Osteoblast (primary cell): ENCODE measurements at places on chromosomes 3 and 15.

GRCh38 chr3:464255-464654 is 267.7 kb downstream of the CHL1 start:
- DNase-seq = no peak
- H3K27me3 ChIP-seq = no peaks in the 10 kb centered on the region
- no peak overlapping the region for H3K4me3 ChIP-seq
- no peaks in the 10 kb centered on the region for H3K4me1 ChIP-seq
- no peaks in the 10 kb centered on the region for H3K36me3 ChIP-seq

DNA sequence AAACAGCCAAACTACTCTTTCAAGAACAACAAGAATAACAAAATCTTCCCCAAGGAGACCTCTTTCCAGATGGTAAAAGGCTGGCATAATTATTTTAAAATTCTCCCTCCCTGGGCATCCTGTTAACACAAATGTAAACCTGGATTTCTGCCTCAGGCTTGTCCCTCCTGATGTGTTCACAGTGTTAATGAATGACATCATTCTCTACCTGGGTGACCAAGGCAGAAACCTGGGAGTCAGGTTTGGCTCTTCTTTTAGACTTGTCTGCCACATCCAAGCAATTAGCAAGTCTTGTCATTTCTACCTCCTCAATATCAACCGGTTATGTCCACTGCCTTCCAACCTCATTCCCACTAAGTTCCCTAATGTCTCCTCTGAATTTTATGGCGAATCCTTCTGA is 368.7 kb upstream of the TBL1XR1 start:
- peaks cover 10% of the 10 kb centered on the region for H3K4me1 ChIP-seq
- no peaks in the 10 kb centered on the region for H3K36me3 ChIP-seq
- no peak overlapping the region for H3K4me3 ChIP-seq

DNA sequence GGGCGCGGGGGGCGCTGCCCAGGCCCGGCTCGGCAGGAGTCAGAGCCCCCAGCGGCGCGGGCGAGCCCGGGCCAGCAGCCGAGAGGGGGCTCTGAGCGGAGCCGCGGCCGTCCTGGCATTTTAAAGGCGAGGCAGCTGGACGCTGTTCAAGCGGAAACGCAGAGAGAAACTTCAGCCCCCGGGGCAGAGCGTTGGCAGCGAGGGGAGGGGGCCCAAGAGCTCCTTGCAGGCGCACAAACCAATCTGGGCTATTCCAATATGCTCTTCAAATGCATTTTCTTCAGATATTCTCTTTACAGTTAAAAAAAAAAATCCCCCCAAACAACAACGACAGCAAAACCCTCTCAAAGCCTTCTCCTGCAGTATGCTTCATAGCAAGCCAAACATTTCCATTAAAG is at the start of gene CTXND1:
Gene CTXND1 (minus strand): TSS at position 93 of the 398 bp plus-strand sequence. CDS start 50,264 bp downstream, outside the sequence.
- no peak within 1 kb of the TSS for H3K27ac ChIP-seq
- DNase-seq = no peak
- H3K4me1 ChIP-seq = no peaks in the 10 kb centered on the region

DNA sequence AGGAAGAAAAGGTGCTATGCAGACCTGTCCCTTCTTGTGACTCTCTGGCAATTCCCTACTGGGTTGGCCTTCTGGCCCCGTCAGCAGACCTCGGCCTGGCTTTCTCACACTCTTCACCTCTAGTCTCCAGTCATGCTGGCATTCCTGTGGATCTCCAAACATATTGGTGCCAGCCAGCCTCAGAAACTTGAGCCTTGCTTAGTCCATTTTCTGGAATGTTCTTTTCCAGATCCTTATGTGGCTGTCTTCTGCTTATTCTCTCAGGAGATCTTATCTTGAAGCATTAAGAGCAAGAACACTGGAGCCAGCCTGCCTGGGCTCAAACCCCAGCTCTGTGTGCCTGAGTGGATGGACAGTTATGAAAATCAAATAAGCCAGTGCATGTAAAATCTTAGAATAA is 88.2 kb upstream of the NTRK3 start:
- no peaks in the 10 kb centered on the region for H3K36me3 ChIP-seq
- peaks cover 21% of the 10 kb centered on the region for H3K4me1 ChIP-seq
- no peak overlapping the region for H3K4me3 ChIP-seq
- DNase-seq = no peak

DNA sequence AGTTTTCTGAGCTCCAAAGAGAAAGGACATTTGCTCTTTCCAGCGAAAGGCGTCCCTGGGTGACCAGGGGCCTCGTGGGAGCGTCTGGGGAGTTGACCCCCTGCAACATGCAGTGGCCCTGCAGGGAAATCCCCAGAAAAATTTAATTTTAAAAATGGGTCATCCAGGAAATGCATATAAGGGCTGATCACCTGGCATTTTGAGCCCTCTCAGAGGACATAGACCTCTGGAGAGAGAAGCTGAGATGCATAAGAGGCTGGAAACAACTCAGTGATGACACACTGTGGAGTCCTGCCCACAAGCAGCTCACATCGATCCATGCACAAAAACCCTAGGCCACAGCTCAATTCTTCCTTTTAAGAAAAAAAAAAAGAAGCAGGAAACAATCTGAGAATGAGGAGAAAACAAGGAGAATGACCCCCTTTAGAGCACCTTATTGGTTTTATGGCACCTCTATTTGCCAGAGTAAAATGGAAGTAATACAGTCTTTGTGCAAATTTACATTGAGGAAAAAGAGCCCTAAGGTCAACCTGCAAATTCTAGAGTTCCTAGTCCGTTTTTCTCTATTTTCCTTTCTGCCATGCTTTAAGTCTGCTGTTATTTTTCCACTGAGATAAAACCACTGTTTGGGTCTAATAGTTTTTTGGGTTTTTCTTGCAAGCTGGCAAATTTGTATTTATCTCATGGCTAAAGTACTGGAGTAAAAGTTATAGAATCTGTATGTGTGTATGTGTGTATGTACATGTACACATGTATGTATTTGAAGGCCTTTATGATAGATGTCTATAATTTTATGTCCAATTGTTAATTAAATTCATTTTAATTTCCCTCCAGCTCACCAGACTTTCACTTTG is 6.9 kb upstream of the BDH1 start:
- no peak overlapping the region for H3K27ac ChIP-seq
- no peak for DNase-seq
- H3K36me3 ChIP-seq = no peaks in the 10 kb centered on the region
- H3K4me3 ChIP-seq = no peak overlapping the region
- H3K27me3 ChIP-seq = peaks cover 23% of the 10 kb centered on the region

GRCh38 chr3:88732186-88732585 is 375.2 kb upstream of the EPHA3 start:
- H3K4me3 ChIP-seq = no peak overlapping the region
- DNase-seq = no peak
- no peaks in the 10 kb centered on the region for H3K27me3 ChIP-seq
- H3K4me1 ChIP-seq = no peaks in the 10 kb centered on the region

GRCh38 chr3:143668385-143668784 is 179.9 kb downstream of the SLC9A9 start:
- DNase-seq = no peak
- no peaks in the 10 kb centered on the region for H3K4me1 ChIP-seq
- H3K27me3 ChIP-seq = peaks cover 3% of the 10 kb centered on the region
- no peak overlapping the region for H3K4me3 ChIP-seq
- no peaks in the 10 kb centered on the region for H3K36me3 ChIP-seq

GRCh38 chr3:179603321-179603720 is 1.1 kb downstream of the MRPL47 start:
- H3K4me1 ChIP-seq = peaks cover 16% of the 10 kb centered on the region
- H3K27ac ChIP-seq = peak overlapping the region; percentile 94
- peaks cover 43% of the 10 kb centered on the region for H3K36me3 ChIP-seq
- H3K27me3 ChIP-seq = no peaks in the 10 kb centered on the region
- no peak for DNase-seq

DNA sequence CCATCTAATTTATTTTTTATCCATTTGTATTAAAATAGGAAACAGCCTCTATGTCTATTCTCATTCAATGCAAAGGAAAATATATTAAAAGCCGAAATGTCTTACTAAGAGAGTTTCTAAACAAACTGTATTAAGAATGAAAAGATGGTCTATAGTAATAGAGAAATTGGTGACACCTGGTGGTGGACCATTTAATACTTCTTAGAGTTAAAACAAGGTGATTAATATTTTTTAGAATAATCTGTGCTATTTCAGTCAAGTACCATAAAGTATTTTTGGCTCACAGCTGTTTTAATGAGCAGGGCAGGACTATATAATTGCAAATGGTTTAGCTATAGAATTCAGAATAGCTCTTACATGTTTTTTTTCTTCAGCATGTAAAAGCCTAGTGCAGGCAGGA is 55.7 kb downstream of the SYNPR start:
- no peaks in the 10 kb centered on the region for H3K36me3 ChIP-seq
- DNase-seq = peak; percentile 17
- no peak overlapping the region for H3K4me3 ChIP-seq
- no peak overlapping the region for H3K27ac ChIP-seq
- peaks cover 6% of the 10 kb centered on the region for H3K27me3 ChIP-seq

GRCh38 chr3:50155891-50156290 is 767 bp downstream of the SEMA3F start:
- peaks cover 8% of the 10 kb centered on the region for H3K27me3 ChIP-seq
- peak overlapping the region; percentile 73 for H3K4me3 ChIP-seq
- H3K36me3 ChIP-seq = no peaks in the 10 kb centered on the region
- DNase-seq = no peak

DNA sequence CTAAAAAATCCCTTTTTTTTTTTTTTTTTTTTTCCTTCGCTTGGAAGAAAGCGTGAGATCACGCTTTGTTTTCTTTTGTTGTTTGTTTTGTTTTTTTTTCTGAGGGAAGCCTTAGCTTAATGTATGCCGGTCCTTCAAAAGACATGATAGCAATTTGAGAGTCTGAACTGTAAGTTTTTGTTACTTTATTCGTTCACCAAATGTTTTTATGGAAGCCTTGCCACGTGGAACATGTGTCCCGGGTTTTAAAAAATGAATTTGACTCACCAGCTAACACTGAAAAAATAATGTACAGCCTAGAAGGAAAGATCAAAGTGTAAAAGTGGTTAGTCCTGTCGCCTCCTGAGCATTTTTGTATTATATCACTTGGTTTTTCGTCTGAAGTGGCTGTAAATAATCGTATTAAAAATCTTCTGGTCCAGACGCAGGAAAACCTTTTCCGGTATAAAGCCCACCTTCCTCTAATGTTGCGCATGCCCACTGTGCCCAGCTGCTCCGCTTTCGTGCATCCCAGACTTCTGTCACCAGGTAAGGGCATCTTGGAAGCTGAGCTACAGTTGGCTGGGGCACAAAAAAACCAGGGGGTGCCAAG is 795 bp upstream of the MYNN start:
- no peaks in the 10 kb centered on the region for H3K27me3 ChIP-seq
- H3K4me1 ChIP-seq = peaks cover 12% of the 10 kb centered on the region
- peak; percentile 78 for DNase-seq
- peaks cover 24% of the 10 kb centered on the region for H3K36me3 ChIP-seq
- H3K4me3 ChIP-seq = peak overlapping the region; percentile 100
- peak overlapping the region; percentile 95 for H3K27ac ChIP-seq

DNA sequence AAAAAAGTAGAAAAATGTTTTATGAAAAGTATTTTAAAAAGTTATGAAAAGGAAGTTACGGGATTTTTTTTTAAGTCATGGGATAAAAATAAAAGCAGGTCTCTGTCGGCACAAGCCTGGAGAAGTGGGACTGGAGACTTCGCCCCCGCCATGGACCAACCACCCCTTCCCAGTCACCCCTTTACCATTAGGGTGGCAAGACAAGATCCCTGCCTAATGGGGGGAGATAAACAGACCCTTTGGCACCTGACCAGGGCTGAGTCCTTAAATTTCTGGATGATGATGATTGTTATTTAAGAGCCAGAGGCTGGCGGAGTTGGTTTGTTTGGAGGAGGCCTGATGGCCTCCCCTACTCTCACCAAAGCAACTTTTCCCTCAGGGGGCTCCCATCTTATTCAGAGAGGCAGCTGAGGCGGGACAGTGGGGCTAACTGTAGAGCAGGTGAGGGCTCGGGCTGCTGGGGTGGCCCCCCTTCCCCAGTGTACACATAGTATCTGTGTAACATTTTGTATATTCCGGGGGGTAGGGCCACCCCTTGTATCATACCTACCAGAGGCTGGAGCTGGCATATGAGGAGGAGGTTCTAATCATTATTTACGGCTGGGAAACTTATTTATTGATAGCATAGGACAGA is 74.0 kb downstream of the ADAMTS7 start:
- no peaks in the 10 kb centered on the region for H3K4me1 ChIP-seq
- no peak overlapping the region for H3K27ac ChIP-seq
- H3K27me3 ChIP-seq = peaks cover 26% of the 10 kb centered on the region
- H3K4me3 ChIP-seq = no peak overlapping the region

DNA sequence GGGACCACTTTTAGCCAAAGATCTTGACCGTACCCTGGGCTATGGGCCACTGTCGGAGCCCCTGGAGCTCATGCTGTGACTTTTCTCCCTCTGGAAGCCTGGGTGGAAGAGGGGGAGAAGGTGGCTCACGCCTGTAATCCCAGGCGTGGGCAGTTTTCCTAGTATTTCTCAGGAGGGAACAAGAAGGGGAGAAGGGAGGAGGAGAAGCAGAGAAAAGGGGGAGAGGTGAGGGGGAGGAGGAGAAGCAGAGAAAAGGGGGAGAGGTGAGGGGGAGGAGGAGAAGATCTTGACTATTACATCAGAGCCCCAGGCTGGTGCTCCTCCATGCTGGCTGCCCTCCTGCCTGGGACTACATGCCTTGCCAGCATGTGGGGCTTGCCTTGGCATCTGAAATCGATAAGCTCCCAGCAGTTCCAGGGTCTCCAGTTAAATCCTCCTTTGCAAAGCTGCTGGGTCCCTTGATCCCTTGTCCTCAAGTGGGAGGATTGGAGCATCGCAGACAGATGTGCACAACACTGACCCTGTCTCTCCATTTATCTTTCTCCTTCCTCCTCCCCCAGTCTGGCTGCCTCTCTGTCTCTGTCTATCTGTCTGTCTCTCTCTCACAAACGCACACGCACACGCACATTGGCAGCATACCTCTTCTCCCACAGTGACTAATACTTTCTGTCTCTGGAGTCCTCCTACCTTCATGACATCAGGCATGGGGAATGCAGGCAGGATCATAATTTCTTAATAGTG is 41.6 kb downstream of the MRAS start:
- peak; percentile 85 for DNase-seq
- H3K4me3 ChIP-seq = peak overlapping the region; percentile 38
- no peaks in the 10 kb centered on the region for H3K27me3 ChIP-seq
- H3K36me3 ChIP-seq = no peaks in the 10 kb centered on the region

- no peak overlapping the region for H3K27ac ChIP-seq
- DNase-seq = no peak
- no peak overlapping the region for H3K4me3 ChIP-seq
- H3K4me1 ChIP-seq = peaks cover 4% of the 10 kb centered on the region
- H3K36me3 ChIP-seq = no peaks in the 10 kb centered on the region
- H3K27me3 ChIP-seq = no peaks in the 10 kb centered on the region
Observed at GRCh38 chr3:60366486-60366885, 884.8 kb downstream of the FHIT start.

- H3K27me3 ChIP-seq = peaks cover 34% of the 10 kb centered on the region
- H3K4me1 ChIP-seq = peaks cover 3% of the 10 kb centered on the region
- DNase-seq = no peak
- no peak overlapping the region for H3K4me3 ChIP-seq
Observed at GRCh38 chr3:129020691-129021090, 19.6 kb downstream of the EFCC1 start.

DNA sequence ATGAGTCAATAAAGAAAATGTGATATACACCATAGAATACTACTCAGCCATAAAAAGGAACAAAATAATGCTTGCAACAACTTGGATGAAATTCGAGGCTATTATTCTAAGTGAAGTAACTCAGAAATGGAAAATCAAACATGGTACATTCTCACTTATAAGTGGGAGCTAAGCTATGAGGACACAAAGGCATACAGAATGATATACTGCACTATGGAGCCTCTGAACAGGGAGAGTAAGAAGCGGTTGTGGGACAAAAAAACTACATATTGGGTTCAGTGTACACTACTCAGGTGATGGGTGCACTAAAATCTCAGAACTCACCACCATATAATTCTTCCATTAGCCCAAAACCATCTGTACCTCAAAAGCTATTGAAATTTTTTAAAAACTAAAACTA is 68.8 kb upstream of the AKAP13 start:
- no peak overlapping the region for H3K27ac ChIP-seq
- no peak for DNase-seq
- no peak overlapping the region for H3K4me3 ChIP-seq
- H3K36me3 ChIP-seq = no peaks in the 10 kb centered on the region
